Left cardiac atrium (tissue), 4 donors: ENCODE measurements at places on chromosomes 12 and 14. TPM values are rescaled to one million over a fixed set of nuclear protein-coding genes. Genes with fewer than 3 reads are reported as not detected.

GRCh38 chr14:60643141-60643462, 6.2 kb downstream of the SIX1 start:
- DNase-seq = no peak

DNA sequence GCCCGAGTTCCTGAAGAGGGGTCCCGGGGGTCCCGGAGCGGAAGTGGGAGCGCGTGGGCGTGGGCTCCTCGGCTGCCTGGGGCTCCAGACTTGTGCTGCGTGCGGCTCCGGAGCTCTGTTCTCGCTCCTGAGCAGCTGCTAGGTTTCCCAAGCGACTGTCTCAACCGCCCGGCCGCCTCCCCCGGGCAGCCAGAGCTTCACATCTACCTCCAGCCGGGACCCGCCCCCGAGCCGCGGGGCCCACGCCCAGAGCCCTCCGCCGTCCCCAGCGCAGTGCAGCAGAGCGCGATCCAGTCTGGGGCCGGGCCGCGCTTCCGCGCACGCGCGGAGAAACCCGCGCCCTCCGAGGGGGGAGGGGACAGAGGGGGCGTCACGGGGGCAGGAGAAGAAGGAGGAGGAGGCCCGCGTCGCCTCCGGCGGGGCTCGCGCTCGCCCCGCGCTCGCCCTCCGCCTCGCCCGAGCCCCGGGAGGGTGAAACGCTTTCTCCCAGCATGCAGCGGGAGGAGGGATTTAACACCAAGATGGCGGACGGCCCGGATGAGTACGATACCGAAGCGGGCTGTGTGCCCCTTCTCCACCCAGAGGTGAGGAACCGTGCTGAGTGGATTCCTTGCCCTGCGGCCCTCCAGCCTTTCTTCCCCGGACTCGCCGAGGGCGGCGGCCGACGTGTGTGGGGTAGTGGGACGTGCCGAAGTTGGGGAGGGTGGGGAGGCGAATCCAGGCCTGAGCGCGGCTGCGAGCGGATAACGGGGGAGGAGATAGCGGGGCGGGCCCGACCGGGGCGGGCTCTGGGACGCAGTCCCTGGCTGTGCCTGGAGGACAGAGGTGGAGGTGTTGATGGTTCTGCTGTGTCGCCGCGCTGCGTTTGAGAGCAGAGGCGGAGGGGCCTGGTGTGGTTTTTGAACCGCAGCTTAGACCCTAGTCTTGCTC, at the start of gene ZDHHC17:
TSS of gene ZDHHC17 (plus strand) at position 370 of the 930 bp plus-strand sequence. CDS start at position 492, 122 bp downstream.
- peak; percentile 92 for DNase-seq

- DNase-seq = no peak
Measured at GRCh38 chr12:68976395-68976841, 43.4 kb upstream of the CPM start.

DNA sequence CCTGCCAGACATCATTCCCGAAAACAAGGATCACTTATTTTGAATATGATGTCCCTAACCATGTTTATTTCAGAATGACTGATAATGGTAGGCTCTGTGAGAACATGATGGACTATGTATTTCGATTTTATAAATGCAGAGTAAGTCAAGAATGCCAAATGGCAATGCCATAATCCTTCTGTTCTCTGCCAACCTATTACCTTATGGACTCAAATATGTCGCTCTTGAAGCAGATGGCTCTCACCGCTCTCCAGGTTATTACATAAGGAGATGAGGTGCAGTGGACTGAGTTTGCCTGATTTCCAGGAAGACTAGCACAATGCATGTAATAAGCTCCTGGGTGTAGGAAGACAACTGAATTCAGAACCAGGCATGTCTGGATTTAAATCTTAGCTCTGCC, 227.2 kb downstream of the BTG1 start:
- no peak for DNase-seq

Gene FOXM1
- total RNA-seq = 3.3 TPM

GRCh38 chr12:17372508-17372907, 717.5 kb downstream of the RERGL start:
- DNase-seq = no peak

Gene ACSS3
- total RNA-seq = 21.9 TPM

DNA sequence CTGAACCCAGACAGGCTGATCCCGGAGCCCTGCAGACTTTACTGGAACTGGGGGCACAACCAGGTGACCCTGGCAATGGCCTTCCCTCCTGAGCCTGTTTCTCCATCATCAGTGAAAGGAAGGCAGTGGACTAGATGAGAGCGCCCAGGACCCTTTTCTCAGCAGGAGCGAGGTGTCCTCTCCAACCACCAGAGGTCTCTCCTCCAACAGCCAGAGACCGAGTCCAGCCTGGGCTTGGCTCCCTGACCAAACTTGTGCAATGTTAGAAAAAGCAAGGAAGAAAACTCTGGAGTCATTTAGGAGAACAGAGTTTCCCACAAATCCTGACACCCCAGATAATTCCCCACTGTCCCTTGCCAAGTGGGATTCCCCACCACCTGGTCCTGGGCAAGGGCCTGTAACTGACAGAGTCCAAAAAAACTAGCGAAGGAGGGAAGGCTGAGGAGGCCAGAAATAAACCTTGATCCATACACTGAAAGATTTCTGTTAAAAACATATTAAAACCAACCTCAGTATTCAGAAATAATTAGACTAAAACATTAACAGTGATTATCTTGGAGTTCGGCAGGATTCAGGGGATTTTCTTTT, 9.0 kb downstream of the RPS6KL1 start:
- peak; percentile 80 for DNase-seq

- DNase-seq = no peak
Measured at GRCh38 chr14:67962215-67962644, 142.7 kb downstream of the RAD51B start.

Gene ADGRD1
- total RNA-seq = 143 TPM

DNA sequence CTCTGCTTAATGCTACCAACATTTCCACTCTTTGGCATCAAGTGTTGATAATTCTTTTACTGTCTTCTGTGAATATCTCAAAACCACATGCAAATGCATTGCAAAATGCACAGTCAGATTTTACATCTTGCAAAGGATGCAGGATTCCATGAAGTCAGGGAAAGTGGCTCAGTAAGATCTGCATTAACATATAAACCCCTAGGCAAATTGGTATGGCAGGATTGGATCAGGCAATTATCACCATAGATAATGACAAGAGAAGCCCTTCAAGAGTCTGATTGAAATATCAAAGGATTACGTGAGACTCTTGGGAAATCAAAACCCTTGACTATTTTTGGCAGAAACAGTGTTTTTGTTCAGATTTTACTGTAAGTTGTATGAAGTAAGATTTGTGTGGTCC, 71.0 kb downstream of the TMTC2 start:
- no peak for DNase-seq

DNA sequence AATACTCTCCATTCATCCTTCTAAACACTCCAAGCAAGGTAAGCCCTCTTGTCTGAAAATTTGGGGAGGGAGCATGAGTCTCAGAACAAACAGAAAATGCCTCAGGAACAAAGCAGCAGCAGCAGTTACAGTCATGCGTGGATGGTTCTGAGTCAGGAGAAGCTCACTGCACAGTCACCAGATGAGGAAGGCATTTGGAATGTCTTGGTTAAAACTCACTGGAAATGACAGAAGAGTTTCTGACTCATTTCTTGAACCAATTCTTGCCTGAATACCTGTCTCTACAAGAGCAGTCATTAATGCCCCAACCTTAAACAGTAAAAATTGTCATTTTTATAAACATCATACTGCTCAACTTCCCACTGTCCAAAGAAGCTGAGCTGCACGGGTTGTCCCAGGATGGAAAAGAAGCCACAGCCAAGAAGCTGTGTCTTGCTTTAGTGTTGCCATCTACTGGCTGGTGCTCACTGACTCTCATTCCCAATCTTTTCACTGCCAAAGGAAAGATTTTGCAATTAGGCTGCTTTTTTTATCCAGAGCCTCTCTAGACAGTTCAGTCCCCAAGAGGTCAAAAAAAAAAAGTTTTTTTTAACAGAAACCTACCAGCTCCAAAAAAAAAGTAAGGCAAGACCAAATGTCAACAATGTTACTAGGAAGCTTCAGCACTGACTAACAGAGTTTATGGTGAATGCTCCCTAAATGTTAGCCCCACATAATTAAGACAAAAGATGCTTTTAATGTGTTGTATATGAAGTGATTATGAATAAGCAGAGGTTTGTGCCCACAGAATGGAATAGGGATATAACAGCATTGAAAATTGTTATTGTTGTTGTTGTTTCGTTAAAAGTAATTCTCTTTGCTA, 40.4 kb downstream of the KICS2 start:
- peak; percentile 47 for DNase-seq
